Keratinocyte (primary cell): ENCODE measurements at places on chromosomes 3 and 15. TPM values are rescaled to one million over a fixed set of nuclear protein-coding genes. Genes with fewer than 3 reads are reported as not detected.

- no peak overlapping the region for H3K4me3 ChIP-seq
- H3K4me1 ChIP-seq = no peaks in the 10 kb centered on the region
- H3K27me3 ChIP-seq = no peaks in the 10 kb centered on the region
- DNase-seq = no peak
- H3K27ac ChIP-seq = no peak overlapping the region
Observed at GRCh38 chr15:97691078-97691477, 269.4 kb upstream of the ARRDC4 start.

DNA sequence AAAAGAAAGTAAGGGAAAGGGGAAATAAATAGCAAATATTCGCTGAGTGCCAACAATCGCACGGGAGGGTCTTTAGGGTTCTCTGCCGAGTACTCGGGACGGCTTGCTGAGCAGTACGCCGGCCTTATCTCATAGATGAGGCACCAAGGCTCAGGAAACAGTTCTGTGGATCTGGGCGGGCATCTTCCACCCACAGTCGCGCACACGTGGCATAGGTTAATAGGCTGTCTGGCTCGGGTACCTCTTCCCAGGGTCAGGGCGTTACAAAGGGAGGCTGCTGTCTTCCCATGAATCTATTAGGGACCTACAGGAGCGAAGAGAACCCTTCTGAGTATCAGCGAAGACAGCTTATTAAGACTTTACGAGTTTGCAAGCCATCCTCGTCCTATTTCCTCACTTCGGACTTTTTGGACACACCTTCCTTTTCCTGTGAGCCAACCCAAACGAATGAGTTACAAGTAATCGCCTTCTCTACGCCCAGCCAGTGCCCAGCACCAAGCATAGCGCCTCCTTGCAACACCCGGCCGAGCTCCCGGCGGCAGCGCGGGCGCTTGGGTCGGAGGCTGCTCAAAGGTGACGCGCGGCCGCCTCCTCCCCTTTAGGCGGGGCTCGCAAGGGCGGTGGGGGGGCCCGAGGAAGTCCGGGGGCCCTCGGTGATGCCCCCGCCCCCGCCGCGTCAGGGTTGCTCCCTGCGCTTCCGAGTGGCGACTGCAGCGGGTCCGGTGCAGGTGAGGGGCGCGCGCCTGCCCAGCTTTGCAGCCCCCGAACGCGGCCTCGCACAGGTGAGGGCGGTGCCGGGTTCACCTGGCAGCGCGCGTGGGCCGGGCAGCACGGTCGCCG is at the start of gene MCTP2:
TSS of gene MCTP2 (plus strand) at position 679 of the 840 bp plus-strand sequence. CDS start 66,705 bp downstream, outside the sequence.
- no peaks in the 10 kb centered on the region for H3K27me3 ChIP-seq
- no peaks in the 10 kb centered on the region for H3K36me3 ChIP-seq
- peak within 1 kb of the TSS; percentile 99 for H3K27ac ChIP-seq

The XCR1 gene
- 0.01 to 0.26 TPM (median 0.02 TPM) in 3 replicates for polyA plus RNA-seq

The ITGB5 gene
- polyA plus RNA-seq = 136 to 145 TPM (median 136 TPM) in 3 replicates

GRCh38 chr3:140505213-140505612 is 172.7 kb upstream of the TRIM42 start:
- H3K27ac ChIP-seq = no peak overlapping the region
- H3K4me3 ChIP-seq = no peak overlapping the region
- peaks cover 3% of the 10 kb centered on the region for H3K27me3 ChIP-seq
- DNase-seq = no peak
- no peaks in the 10 kb centered on the region for H3K4me1 ChIP-seq

The CDHR4 gene
- 0.19 TPM in 1 of 3 replicates, not detected in the others for polyA plus RNA-seq

DNA sequence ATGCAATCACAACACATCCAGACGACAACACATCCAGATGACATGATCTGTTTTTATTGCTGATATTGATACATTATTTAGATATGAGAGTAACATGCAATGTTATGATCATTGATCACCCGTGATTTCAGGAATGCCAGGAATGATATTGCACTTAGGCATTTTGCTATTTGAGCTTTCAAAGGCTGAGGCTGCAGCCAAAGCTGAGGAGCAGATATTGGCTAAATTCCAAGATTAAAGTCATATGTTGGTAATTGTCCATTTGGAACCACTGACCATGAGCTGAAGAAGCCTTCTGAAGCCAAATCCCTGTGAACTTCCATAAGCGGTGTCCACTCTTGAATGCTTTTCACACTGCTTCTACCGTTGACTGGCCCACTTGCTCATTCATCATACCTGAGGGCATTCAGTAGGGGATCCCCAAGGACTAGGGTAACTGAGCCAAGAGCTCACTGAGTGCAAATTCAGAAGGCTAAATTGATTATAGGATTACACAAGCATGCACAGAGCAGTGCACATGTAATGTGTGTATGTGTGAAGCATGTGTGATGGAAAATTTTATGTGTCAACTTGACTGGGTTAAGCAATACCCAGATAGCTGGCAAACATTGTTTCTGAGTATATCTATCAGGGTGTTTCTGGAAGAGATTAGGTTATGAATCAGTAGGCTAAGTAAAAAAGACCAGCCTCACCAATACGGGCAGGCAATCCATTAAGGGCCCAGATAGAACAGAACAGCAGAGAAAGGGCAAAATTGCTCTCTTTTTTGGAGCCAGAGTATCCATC is 92.1 kb upstream of the PLAAT1 start:
- no peaks in the 10 kb centered on the region for H3K4me1 ChIP-seq
- H3K27ac ChIP-seq = no peak overlapping the region
- H3K36me3 ChIP-seq = no peaks in the 10 kb centered on the region
- no peak overlapping the region for H3K4me3 ChIP-seq
- no peaks in the 10 kb centered on the region for H3K27me3 ChIP-seq

The GLCE gene
- 11.7 to 16.3 TPM (median 13.0 TPM) in 3 replicates for polyA plus RNA-seq

- no peak overlapping the region for H3K4me3 ChIP-seq
- H3K36me3 ChIP-seq = peaks cover 3% of the 10 kb centered on the region
- no peak overlapping the region for H3K27ac ChIP-seq
- no peak for DNase-seq
Observed at GRCh38 chr3:142359367-142359766, 88.5 kb downstream of the XRN1 start.

DNA sequence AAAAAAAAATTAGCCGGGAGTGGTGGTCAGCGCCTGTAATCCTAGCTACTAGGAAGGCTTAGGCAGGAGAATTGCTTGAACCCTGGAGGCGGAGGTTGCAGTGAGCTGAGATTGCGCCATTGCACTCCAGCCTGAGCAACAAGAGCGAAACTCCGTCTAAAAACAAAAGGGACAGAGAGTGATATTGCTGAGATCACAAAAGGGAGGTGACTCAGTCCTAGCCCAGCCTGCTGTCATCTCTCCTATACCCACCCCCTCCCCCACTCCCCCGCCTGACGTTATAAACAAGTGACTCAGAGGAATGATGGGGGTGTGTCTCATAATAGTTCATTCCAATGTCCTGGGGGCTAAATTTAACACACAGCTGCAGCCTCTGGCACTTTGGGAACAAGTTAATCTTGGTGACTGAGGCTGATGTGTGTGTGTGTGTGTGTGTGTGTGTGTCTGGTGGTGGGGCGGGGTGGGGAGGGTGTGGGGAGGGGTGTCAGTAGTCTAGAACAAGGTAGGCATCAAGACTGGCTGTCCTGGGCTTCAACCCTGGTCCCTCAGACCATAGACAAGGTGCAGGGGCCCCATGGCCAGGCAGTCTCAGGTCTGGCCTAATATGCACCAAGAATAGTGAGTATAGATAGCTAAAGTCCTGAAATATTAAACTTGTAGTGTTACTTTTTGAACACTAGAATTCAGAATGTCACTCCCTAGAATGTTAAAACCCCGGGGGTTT is 1.3 kb upstream of the KLHL40 start:
- H3K27me3 ChIP-seq = peaks cover 21% of the 10 kb centered on the region
- DNase-seq = peak; percentile 89
- peaks cover 12% of the 10 kb centered on the region for H3K4me1 ChIP-seq
- H3K4me3 ChIP-seq = no peak overlapping the region

- H3K27ac ChIP-seq = no peak overlapping the region
- H3K27me3 ChIP-seq = no peaks in the 10 kb centered on the region
- H3K36me3 ChIP-seq = no peaks in the 10 kb centered on the region
- no peak overlapping the region for H3K4me3 ChIP-seq
- DNase-seq = no peak
- H3K4me1 ChIP-seq = no peaks in the 10 kb centered on the region
Observed at GRCh38 chr3:87975716-87976115, 83.1 kb downstream of the CGGBP1 start.

- H3K4me3 ChIP-seq = no peak overlapping the region
- H3K4me1 ChIP-seq = no peaks in the 10 kb centered on the region
- no peak for DNase-seq
- H3K27ac ChIP-seq = no peak overlapping the region
Observed at GRCh38 chr3:15933439-15934139, 135.8 kb upstream of the ANKRD28 start.

- no peak for DNase-seq
- H3K27ac ChIP-seq = peak overlapping the region; percentile 65
- H3K4me1 ChIP-seq = peaks cover 14% of the 10 kb centered on the region
- H3K27me3 ChIP-seq = no peaks in the 10 kb centered on the region
- H3K4me3 ChIP-seq = no peak overlapping the region
Observed at GRCh38 chr3:111943533-111943932, 35.3 kb upstream of the ABHD10 start.

DNA sequence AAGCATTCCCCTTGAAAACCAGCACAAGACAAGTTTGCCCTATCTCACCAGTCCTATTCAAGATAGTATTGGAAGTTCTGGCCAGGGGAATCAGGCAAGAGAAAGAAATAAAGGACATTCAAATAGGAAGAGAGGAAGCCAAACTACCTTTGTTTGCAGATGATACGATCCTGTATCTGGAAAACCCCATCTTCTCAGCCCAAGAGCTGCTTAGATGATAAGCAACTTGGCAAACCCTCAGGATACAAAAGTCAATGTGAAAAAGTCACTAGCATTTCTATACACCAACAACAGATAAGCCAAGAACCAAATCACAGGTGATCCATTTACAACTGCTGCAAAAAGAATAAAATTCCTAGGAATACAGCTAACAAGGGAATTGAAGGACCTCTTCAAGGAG is 403.7 kb upstream of the AZI2 start:
- no peak overlapping the region for H3K4me3 ChIP-seq
- H3K36me3 ChIP-seq = no peaks in the 10 kb centered on the region
- no peak for DNase-seq
- no peaks in the 10 kb centered on the region for H3K4me1 ChIP-seq

The NANOGP8 gene
- polyA plus RNA-seq = 0.12 TPM in 1 of 3 replicates, not detected in the others

DNA sequence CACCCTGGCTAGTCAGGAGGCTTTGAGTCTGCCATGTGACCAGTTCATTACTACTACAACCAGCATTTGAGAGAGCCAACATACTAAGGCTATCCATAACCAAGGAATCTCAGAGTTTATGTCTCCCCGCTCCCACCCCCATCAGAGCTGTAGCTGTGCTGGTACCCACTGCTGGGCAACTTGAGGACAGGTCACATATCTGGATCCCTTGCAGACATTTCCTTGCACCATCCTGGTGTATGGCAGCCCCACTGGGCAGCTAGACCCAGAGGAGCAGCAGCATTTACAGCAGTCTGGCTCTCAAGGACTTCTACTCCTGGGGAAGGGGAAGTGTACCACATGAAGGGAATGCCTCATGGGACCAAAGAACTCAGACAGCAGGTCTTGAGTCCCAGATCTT is 160.8 kb upstream of the ST8SIA2 start:
- H3K4me1 ChIP-seq = no peaks in the 10 kb centered on the region
- no peak for DNase-seq
- no peaks in the 10 kb centered on the region for H3K36me3 ChIP-seq
- H3K27me3 ChIP-seq = no peaks in the 10 kb centered on the region
- no peak overlapping the region for H3K4me3 ChIP-seq

- no peaks in the 10 kb centered on the region for H3K36me3 ChIP-seq
- H3K4me1 ChIP-seq = peaks cover 13% of the 10 kb centered on the region
- no peaks in the 10 kb centered on the region for H3K27me3 ChIP-seq
- peak; percentile 7 for DNase-seq
- H3K27ac ChIP-seq = no peak overlapping the region
Observed at GRCh38 chr3:107846279-107846852, 244.5 kb downstream of the CD47 start.

The RTF1 gene
- 24.2 to 30.5 TPM (median 28.5 TPM) in 3 replicates for polyA plus RNA-seq

The SLC28A2 gene
- polyA plus RNA-seq = not detected in 3 replicates

- H3K27ac ChIP-seq = no peak overlapping the region
- no peak for DNase-seq
- no peak overlapping the region for H3K4me3 ChIP-seq
- H3K27me3 ChIP-seq = no peaks in the 10 kb centered on the region
Observed at GRCh38 chr3:148879256-148879655, 14.2 kb downstream of the CPA3 start.

DNA sequence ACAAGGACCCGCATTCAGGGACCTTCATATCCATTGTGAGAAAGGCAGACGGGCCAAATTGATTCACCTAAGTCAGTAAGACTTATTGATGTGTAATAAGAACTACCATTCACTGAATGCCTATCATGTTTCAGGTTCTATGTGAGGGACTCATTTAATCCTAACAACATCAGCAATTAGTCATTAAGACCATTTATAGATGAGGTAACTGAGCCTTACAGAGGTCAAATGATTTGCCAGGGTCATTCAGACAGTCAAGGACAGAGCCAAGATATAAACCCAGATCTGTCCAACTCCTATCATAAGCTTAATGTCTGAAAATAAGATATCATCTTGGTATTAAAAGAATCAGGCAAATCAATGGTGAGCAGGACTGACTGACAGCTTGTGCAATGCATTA is 453.8 kb downstream of the MAGI1 start:
- peaks cover 10% of the 10 kb centered on the region for H3K4me1 ChIP-seq
- no peak for DNase-seq
- H3K4me3 ChIP-seq = no peak overlapping the region

DNA sequence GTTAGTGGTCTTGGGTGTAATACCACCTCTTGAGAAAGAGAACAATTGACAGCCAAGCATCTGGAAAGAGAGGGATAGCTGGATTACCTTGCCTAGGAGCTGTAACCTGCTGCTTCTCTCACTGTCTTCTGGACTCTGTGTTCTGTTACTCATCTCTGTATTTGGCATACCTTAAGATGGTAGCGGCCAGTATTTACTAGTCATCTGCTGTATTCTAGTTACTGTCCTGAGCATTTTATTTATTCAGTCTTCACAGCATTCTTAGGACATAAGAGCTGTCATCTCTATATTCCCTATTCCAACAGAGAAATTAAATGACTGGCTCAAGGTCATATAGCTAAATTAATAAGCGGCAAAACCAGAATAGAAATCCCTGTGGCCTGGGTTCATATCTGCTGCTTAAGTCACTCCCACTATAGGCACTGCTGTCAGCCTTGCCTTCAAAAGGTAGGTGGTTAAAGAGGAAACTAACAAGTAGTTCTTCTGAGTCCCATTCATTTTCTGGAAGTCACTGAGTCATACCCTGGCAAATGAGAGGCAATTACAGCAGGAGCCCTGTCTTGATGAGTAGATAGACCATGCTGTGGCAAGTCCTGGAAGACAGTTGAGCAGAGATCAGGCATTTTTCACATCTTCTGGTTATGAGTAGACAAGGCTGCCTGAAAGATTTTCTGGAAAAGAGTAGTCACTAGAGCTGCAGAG is 68.2 kb downstream of the RAB7A start:
- peaks cover 31% of the 10 kb centered on the region for H3K4me1 ChIP-seq
- H3K27me3 ChIP-seq = no peaks in the 10 kb centered on the region
- H3K27ac ChIP-seq = peak overlapping the region; percentile 80
- peak overlapping the region; percentile 35 for H3K4me3 ChIP-seq
